ENCODE measurements at places on chromosomes 12 and 14.

DNA sequence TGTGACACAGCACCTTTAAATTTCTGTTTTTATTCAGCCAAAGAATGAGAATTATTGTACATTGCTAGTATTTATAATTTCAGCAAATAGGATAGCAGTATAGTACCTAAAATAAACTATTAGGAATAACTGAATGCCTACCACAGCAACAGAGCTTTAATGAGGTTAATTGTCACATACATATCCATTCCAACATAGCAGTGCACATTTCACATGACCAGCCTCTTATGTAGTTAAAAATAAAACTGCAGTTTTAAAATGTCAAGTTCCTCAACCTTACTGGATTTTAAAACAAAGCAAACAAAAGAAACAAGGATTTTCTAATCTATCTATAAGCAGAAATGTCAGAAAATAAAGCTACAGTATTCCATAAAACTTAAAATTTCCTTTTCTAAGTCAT lies 50.6 kb upstream of the TTC7B start:
- DNase-seq = no peak

GRCh38 chr14:104429291-104429861 lies 150.2 kb upstream of the C14orf180 start:
- no peak for DNase-seq

DNA sequence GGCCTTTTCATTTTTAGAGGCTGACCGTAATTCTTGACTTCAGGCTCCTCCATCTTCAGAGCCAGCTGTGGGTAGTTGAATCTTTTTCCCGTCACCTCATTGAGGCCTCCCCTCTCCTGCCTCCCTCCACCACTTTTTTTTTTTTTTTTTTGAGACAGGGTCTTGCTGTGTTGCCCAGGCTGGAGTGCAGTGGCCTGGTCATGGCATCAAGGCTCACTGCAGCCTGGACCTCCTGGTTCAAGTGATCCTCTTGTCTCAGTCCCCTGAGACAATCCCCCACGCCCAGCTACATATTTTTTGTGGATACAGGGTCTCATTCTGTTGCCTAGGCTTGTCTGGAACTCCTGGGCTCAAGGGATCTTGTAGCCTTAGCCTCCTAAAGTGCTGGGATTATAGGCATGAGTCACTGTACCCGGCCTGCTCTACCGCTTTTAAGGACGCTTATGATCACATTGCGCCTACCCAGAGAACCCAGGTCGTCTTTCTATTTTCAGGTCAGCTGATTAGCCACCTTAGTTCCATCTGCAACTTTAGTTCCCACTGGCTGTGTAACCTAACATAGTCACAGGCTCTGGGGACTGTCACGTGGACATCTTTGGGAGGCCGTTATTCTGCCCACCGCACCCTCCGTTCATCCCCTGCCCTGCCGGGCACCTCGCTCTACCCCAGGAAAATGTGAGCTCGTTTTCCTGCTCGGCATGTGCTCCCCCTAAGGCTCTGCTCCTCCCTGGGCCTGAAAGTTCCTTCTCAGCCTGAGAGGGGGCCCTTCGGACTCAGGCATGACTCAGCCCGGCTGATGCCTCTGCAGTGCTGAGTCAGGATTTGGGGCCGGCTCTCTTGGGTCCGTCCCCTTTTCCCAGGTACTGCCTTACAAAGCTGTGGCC lies 13.4 kb downstream of the TNFAIP2 start:
- no peak for DNase-seq

DNA sequence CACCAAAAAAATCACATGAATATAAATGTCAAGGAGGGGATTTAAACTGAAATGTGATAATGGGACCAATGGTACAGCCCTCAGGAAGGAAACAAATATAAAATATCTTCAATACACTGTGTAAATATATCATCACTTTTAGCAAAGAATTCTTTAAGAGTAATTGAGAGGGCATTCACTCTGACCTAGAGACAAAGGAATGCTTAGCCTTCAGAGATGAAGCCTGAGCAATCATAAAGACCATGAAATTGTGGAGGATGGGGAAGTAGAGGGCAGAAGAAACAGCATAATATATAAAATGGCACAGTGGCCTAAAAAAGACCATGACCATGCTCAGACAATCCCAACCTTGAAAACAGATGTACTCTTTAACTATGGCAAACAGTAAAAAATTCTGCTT lies 20.4 kb downstream of the YAF2 start:
- DNase-seq = no peak

DNA sequence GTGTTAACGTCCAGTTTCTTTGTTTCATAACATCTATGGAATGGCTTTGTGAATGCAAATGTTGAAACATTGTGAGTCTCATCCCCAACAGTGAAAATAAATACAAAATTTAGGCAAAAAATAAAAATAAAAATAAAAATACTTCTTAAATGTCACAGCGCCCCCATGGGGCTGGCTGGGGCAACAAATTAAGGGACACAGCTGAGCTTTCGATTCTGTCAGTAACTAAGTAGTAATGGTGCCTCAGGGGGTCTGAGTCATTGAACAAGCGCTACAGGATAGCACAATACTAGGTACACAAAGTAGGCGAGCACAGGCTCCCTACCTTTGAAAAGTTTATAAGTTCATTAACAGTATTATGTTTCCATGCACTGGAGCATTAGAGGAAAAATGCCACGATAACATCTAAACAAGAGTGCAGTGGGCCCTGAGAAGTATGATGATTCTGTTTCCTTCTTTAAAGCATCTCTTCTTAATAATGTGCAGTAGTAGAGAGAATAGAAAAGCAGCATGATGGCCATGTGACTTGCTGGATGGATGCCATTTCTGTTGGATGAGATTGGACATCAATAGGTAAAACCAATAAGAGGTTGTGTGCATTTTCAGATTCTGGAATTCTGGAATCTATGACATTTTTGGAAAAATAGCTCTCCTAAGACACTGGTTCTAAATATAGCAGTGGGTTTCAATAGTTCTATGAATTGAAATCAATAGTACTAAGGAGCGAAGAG lies 667.2 kb downstream of the DIO2 start:
- no peak for DNase-seq

DNA sequence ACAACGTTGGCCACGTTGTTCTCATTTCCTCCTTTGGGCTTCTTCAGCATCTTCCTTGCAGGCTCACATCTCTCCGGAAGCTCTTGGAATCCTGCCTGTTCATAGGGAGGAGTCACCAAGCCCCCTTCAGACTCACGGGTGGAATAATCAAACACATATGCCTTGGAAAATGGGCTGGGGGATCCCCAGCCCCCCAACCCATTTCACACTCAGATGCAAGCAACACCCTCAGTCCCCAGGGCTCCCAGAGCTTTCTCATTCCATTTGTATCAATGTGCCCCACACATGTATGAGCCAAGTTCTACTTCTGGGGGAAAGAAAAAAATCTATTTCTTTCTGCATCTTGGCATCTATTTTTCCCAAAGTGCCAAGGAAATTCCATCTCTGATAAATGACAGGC lies 33.1 kb downstream of the WSCD2 start:
- no peak for DNase-seq

- DNase-seq = no peak
Observed at GRCh38 chr12:11778713-11779685, 129.5 kb downstream of the ETV6 start.

- DNase-seq = peak; percentile 12
Observed at GRCh38 chr14:72024043-72024407, 91.8 kb downstream of the RGS6 start.

DNA sequence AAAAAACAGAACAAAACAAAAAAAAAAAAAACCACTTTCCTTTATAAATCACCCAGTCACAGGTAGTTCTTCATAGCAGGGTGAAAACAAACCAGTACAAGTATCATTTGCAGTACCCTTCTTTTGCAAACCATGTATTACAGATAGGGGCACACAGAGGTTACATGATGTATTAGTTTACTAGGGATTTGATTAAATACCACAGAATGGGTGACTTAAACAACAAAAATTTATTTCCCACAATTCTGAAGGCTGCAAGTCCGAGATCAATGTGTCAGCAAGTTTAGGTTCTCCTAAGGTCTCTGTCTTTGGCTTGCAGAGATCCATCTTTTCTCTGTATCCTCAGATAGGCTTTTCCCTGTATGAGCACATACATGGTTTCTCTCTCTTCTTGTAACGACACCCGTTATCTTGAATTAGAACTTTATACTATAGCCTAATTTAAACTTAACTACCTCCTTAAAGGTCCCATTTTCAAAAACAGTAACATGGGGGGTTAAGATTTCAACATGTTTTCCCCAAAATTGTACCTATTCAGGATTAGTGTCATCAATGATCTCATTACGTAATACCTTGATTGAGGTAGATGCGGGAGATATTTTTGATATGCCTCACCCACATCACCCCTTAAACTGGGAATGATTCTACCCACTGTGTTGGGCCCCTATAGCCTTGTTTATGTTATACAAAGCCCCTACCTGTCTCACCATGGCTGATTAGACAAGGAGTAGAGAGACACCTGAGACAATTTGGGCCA lies 3.5 kb upstream of the CEP128 start:
- no peak for DNase-seq

DNA sequence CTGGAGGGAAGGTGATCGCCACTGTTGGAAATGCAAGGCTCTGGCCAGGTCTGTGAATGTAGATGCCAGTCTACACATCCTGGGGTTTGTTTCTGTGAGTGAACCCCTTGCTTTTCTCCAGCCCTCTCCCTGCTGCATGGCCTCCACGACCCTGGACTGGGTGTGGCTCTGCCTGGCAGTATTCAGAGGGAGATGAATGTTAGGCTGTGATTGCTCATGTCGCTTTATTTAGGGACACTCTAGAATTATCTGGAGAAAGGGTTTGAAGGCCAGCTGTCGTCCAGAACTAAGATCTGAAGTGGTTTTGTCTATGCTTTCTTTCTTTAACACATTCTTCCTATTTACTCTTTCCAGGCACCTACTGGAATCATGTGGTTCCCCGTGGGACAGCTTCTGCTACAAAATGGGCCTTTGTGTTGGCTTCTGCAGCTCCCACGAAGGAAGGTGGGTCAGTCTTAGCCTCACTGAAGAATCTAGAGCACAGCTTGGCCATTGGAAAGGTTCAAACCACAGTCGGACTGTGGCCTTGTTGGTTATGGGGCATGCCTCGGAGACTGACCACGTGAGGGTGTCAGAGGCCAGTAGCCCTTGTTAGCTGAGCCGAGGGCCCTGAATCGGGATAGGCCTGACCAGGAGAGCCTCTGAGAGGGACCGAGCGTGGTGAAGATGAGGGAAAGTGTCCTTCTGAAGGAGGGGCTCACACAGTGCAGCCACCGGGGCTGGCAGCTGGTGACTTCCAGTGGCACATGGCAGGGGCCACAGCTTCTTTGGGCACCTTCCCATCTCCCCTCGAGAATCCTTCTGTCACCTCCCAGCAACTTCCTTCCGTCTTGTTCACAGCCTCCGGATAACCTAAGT lies 59.1 kb downstream of the ANKRD9 start:
- no peak for DNase-seq

DNA sequence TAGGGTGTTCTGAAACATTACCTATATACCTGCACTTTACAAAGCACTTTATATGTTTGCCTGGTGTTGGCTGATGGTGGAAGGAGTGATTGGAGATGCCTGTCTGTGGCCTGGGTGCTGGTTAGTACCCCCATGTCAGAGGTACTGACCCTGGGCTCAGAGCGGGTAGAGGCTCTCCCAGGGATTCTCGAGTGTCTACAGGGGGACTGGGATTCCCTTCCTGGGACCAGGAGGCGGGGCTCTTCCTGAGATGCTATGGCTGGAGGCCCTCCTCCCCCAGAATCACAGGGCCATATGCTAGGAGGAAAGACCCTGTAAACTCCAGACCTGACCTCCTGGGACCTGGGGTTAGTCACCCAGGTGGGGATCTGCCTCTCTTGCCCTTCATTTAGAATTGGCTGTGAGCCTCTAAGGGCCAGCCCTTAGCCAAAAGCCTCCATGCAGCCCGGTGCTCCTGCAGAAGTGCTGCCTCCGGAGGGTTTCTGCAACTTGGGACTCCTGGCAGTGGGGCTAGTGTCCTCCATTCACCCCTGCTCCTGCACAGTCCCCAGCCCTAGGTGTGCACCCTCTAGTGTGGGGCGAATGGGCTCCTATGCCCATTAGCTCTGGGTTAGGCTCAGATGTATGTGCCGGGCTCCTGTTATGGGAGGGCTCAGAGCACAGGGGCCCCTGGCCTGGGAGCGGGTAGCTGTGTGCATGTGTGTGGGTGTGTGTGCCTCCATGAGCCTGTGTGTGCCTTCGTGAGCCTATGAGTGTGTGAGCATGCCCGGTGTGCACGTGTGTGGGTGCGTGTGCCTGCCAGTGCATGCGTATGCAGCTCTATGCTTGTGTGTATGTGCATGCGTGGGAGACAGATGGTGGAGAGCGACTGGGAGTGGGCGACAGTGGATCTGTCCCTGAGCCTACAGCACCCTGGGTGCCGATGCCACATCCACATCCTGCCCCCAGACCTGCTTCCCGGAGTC lies 36.6 kb downstream of the RTL1 start:
- no peak for DNase-seq

- no peak for DNase-seq
Observed at GRCh38 chr14:79680087-79680486, 531.2 kb downstream of the DIO2 start.

GRCh38 chr12:91931111-91931510 lies 214.5 kb downstream of the BTG1 start:
- no peak for DNase-seq

DNA sequence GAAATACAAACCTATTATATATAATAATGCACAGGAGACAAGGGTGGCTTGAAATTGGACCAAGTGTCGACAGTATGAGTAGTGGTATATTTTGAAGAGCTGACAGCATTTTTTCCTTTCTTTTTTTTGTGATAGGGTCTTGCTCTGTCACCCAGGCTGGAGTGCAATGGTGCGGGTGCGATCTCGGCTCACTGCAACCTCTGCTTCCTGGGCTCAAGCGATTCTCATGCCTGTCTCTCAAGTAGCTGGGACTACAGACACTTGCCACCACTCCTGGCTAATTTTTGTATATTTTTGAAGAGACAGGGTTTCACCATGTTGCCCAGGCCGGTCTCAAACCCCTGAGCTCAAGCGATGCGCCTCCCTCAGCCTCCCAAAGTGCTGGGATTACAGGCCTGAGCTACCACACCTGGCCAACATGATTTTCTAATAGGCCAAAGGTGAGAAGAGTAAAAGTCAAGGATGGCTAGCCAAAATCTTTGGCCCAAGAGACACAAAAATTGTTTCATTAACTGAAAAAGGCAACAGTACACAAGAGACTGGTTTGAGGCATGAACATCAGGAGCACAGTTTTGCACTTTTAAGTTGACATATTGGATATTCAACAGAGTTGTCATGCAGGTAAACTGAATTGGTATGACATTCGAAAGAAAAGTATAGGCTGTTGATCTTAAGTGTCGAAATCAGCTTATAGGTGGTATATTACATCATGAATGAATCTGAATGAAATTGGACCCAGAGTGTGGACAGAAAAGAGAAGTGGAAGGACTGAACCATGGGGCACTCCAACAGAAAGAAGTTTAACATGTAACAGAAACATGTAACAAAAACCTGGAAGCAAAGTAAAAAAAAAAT lies 12.5 kb downstream of the HNRNPC start:
- no peak for DNase-seq

GRCh38 chr14:52325126-52325525 lies 11.0 kb downstream of the PTGER2 start:
- no peak for DNase-seq

GRCh38 chr14:104983231-104983721 lies 2.3 kb upstream of the CLBA1 start:
- no peak for DNase-seq

- no peak for DNase-seq
Observed at GRCh38 chr14:52609445-52610044, 56.9 kb downstream of the GPR137C start.

GRCh38 chr12:52741375-52742195 lies 35.6 kb downstream of the KRT76 start:
- peak; percentile 36 for DNase-seq
